ENCODE measurements at places on chromosomes 7 and 10.

DNA sequence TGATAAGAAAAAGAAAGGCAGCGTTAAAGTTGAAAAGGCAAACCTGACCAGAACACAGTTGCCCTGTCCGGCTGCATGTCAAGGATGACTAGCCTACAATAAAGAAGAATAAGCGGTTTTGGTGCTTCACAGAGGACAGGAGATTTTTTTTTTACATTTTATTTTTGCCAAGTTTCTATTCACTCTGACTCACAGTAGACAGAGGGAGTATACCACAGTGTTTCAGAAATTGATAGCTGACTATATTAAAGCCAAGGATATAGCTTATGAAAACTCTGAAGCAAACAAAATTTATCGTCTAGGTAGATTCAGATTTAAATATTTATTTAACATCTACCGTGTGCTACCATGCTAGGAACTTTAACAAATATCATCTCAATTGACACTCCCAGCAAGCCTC lies 16.9 kb upstream of the POLR1F start:
- no peak for DNase-seq

- peak; percentile 32 for DNase-seq
These were observed 2.1 kb downstream of the RET start for GRCh38 chr10:43078986-43079273.

DNA sequence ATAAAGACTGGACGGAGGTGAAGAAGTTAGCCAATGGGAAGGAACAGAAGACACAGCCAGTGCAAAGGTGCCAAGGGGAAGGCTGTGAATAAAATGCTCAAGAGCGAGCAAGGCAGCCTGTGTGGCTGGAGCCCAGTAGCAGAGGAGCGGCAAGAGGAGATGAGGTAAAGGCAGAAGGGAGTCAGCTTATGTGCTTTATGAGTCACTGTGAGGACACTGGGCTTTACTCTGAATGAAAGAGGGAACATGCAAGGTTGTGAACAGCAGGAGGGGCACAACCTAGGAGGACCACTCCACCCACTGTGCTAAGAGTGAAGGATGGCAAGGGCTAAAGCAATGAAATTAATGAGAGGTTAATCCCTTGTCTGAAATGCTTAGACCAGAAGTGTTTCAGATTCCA lies 129.0 kb upstream of the ODAD2 start:
- DNase-seq: no peak

GRCh38 chr10:131930586-131931330 lies 29.9 kb downstream of the PPP2R2D start:
- DNase-seq: no peak

DNA sequence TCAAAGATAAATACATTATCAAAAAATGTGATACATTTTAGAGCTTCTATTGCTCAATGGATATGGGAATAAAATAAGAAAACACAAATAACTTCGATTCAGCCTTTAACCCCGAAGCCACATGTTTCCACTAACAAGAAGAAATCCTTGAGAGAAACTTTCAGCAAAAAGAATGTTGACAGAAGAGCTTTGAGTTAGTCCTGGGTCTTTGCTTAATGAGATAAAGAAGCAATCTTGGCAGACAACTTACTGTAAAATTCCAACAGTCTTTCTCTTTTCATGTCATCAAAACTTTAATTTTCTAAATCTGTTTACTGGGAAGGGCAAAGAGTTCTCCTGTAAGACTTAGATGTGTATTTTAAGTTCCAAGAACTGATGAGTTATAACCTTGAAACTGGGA lies 810.2 kb downstream of the CNTNAP2 start:
- no peak for DNase-seq

GRCh38 chr10:132163278-132163765 lies 23.4 kb upstream of the DPYSL4 start:
- peak; percentile 38 for DNase-seq

GRCh38 chr10:15163253-15163828 lies 5.2 kb downstream of the NMT2 start:
- no peak for DNase-seq

DNA sequence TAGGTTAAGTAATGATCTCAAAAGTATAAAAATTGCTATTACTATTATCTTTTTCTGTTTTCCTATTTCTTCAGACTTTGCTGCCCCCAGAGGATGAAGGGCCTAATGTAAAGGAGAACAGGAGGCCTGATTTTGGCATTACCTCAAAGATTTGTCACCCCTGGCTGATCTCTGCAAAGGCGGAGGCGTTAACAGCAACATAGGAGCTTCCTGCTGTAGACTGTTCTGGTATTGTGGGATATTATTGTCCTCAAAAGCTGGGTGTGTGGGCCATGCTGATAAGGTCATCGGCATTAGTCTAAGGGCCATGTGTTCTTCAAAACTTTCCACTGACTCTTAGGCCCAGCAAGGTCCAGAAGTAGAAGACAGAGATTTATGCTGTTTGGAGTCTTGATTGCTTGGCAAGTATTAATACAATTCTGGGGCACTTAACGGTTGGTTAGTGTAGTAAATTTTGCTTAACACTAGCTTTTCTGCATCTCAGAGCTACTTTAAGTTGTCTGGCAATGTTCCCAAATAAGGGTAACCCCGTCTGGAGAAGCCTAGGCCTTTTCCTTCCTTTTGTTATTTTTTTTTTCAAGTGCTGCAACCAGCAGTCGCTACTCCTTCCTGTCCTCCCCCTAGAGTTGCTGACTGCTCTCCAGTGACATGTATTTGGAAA lies 14.0 kb upstream of the ENTPD1 start:
- DNase-seq: no peak

All from stimulated activated CD4-positive, alpha-beta T cell treated with anti-CD3 and anti-CD28 coated beads, Interleukin-12 subunit alpha, Interleukin-12 subunit beta, amount 100 ng/mL, for 24 hours (primary cell).